ENCODE measurements at places on chromosomes 1 and 21.

DNA sequence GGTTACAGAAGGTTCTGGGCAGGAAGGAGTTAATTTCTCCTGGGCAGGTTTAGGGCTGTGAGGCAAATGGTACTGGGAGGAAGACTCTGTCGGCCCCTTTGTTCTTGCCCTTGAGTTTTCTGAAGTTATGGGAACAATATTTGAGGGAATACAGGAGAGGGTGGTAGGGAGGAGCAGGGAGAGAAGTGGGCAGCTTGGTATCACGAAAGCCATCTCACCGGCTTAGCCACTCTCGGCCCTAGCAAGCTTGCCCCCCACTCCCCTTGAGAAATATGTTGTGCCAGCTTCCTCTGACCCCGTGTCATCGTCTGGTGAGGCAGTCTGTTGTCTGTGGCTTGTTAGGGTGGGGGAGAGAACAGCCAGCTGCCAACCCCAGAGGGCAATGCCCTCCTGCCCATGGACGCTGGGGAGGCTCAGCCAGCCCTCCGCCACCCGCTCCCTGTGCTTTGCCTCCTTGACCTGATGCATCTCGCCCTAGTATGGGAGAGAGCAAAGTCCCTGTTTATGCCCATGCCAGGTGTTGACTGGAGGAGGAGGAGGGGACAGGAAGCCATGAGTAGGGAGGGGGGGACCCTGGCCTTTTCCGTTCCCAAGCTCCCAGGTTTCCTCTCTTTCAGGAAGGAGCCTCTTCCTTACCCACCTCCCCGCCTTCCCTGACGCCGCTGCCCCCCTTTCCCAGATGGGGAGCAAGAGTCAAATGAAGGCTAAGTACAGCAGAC lies 1.2 kb downstream of the EFNA1 start:
- DNase-seq = no peak

DNA sequence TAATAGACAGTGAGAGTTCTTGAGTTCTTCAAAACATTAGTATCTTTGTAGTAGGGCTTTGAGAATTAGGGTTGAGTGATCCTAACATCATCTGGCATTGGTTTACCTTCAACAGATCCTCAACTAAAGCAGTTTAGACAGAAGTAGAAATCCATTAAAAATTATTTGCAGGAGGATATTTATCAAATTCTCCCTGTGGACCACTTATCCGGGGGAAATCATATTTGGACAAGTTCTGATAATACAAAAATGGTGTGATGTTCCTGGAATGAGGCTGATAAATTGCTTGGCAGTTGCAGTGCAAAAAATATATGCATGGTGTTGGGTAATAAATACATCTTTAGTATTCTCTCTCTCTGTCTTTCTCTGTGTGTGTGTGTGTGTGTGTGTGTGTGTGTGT lies 115.1 kb upstream of the CHODL start:
- no peak for DNase-seq

DNA sequence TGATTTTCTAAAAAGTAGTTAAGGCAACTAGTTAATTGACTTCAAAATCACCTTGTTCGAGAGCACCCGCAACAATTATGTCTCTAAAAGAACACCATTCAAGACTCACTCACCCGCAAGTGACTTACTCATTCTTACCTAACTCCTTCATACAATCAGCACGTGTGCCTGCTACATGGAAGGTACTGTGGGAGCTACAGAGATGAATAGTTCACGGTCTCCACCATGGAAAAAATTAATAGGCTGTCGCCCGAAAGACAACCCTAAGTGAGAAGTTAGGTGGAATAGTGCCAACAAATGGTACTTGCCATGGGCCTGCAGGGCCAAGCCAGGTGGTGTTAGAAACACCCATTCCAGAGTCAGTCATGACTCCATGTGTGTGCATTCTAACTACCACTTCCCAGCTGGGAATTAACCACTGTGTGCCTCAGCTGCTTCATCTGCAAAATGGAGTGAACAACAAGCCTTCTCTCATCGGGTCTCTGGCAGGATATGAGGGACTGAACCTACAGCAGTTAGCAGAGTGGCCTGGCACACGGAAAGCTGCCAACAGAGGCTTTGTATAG lies 7.1 kb downstream of the SSBP3 start:
- DNase-seq = no peak

- no peak for DNase-seq
These were observed 7.3 kb upstream of the UMODL1 start for GRCh38 chr21:42063571-42064521.

DNA sequence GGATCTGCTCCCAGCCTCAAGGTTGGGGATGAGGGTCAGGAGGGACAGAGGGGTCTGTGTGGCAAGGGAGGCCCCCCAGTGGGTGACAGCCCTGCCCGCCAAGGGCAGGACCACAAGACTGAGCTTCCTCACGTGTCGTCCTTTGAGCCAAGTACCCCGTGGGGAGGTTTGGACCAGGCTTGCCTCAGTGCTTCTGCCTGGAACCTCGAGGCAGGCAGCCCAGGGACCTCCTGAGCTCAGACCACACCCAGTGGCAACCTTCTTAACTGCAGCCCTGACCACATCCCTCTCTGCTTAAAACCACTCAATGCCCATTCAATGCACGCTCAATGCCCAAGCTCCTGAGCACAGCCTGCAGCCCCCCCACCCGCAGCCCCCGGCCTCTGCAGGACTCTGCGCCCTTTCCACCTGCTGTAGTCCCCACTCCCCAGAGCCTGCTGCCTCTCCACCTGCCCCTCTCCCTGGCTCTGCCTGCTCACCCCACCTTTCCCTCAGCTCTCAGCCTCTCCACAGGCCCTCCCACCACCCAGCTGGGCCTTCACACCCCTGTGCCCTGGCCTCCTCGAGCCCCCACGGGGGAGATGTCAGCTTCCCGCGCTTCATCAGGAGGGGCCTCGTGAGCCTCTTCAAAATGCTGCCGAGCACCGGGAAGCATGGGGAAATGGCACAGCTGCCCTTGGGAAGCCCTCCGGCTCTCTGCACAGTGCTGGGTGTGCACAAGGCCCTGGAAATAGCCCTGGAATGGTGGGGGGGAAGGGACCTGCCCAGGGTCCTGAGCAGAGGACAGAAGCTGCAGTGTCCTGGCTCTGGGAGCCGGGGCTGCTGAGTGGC lies 129.3 kb upstream of the VAMP3 start:
- no peak for DNase-seq

GRCh38 chr1:229693129-229693900 lies 67.3 kb downstream of the URB2 start:
- no peak for DNase-seq

DNA sequence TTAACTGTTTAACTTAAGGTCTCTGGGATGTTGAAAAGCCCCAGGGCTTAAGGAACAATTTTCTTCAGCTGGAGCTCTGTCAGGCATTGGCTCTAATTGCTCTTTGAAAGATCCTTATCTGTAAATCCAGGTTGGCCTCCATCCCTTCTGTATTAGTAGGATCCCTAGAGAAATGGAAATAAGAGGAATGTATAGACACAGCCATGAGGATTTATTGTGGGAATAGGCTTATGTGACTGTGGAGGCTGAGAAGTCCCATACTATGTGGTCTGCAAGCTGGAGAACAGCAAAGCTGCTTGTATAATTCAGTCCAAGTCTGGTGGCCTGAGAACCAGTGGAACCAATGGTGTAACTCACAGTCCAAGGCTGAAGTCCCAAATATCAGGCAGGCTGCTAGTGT lies 47.6 kb upstream of the VAV3 start:
- no peak for DNase-seq

GRCh38 chr1:95139039-95139438 lies 21.9 kb downstream of the TLCD4 start:
- DNase-seq = no peak

DNA sequence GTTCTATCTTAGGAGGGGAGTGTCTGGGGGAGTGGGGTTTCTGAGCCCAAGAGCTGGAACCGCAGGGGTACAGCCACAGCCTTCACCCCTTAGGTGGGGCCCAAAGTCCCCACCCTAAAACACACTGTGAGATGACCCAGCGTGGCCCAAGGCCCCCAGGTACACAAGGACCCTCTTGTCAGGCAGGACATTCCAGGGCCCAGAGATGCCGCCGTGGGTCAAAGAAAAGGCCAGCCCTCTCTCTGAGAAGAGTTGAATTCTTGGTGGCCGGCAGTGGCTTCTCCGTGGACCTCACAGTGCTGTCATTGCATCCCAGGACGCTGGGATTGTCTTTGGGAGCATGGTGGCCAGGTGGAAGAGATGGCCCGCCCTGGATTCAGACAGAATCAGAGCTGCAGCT lies 176.3 kb upstream of the C1orf174 start:
- no peak for DNase-seq

DNA sequence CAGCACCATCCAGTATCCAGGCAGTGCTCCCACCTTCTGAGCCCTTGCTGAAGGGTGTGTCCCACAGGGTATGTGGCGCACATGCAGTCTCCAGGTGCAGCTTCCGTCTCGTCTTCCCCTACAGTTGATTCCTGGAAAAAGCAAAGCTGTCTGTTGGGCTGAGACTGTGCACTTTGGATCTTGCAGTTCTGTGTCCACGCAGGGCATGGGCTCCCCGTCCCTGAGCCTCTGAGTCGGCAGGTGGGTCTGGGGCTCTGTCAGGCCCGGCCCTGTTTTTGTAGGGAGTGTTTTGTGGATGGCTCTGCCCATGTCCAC lies 32.8 kb downstream of the SNAP47 start:
- no peak for DNase-seq

DNA sequence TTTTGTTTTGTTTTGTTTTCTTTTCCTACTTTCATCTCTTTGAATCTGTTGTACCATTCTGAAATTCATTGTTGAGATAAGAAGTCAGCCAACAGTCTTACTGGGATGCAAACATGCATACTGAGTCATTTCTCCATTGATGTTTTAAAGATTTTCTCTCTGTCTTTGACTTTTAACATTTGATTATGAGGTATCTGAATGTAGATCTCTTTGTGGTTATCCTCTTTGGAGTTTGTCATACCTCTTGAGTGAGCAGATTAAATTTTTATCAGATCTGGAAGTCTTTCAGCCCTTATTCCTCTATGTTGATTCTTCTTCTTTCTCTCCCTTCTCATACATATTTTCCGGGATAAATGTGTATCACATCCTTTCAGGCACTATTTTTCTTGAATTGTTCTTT lies 406.9 kb upstream of the NCAM2 start:
- peak; percentile 23 for DNase-seq

DNA sequence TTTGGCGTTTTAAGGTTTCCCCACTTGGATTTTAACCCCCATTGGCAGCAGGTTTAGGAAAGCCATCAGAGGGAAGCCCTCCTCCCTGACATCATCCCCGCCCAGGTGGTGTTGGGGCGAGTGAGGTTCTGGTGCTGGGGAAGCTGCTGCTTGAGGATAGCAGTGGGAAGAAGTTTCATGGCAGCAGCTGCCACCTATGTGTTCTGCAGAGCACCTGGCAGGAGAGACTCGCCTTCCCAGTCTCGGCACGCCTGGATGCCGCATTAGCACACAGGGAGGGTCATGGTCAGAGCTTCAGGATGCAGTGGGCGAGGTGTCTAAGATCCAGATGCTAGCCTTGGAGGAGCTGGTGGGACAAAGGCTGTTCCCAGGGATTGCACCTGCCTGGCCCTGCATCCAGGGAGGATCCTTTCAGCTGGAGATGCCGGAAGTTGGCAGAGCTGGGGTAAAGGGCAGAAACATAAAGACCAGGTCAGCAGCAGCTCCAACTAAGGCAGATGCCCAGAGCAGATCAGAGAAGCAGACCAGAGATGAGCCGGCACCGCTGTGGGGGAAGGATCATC lies 33.9 kb downstream of the ABCG1 start:
- DNase-seq = no peak

DNA sequence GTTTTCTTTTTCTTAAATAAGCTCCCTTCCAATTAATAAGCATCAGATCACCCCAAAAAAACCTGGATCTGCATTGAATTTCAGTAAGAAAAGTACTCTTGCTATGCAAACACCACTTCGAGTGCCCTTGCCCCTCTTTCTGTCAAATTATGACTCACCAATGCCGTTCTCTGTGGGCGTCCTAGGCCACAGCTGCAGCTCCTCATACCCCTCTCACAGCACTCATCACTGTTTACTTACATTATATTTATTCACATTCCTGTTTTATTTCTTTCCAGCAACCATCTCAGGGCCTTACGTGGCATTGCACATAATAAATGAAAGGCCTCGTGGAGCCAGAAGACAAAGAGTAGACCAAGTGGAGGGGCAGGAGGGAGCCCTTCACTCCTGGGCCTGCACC lies 99.1 kb upstream of the CTTNBP2NL start:
- no peak for DNase-seq

GRCh38 chr1:201447903-201448871 lies 20.8 kb downstream of the PHLDA3 start:
- peak; percentile 73 for DNase-seq

- DNase-seq = peak; percentile 64
These were observed 8.5 kb downstream of the FBXO2 start for GRCh38 chr1:11645670-11646265.

DNA sequence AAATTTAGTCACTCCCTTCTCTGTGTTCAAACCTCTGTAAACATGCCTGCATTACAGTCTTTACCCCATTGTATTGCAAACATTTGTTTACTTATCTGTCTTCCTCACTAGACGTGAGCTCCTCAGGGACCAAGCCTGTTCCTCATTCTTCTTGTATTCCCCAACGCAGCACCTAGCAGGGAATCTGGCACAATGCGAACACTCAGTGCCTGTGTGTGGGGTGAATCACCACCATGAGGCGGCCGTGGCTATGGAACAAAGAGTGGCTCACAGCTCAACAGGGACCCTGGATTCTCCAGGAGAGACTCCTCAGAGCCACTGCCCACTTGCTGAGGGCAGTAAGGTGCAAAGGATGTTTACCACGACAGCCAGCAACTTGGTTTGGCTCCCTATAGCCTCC lies 95.9 kb downstream of the DDX20 start:
- no peak for DNase-seq

GRCh38 chr1:10105484-10105883 lies 72.7 kb downstream of the UBE4B start:
- DNase-seq = no peak

Data from astrocyte of the spinal cord (primary cell).